Hematopoietic multipotent progenitor cell (in vitro differentiated cells): ENCODE measurements at places on chromosomes 1 and 21. TPM values are rescaled to one million over a fixed set of nuclear protein-coding genes. Genes with fewer than 3 reads are reported as not detected.

GRCh38 chr1:231684356-231685244 is 58.0 kb downstream of the DISC1 start:
- DNase-seq, result no peak

CPLANE2 gene
- total RNA-seq, result 20.7 TPM

- DNase-seq, result no peak
These were observed 184.7 kb upstream of the SGIP1 start for GRCh38 chr1:66349242-66349641.

SYDE2 gene
- total RNA-seq, result 3.2 TPM

DNA sequence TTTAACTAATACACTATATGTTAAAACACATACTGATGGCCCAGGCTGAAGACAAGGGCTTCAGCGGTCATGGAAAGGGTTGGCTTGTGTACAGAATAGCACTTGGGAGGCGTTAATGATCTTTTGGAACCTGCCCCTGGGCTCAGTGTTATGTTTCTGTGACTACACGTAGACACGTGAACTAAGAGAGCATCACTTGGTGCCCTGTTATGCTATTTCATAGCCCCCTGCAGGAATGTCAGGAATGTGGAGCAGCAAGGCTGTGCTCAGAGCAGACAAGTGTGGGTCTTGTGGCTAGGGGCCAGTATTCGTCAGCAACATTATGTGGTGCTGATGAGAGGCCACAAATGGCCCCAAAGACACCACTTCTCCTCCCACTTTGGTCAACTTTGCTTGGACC is 132.4 kb downstream of the MAP3K21 start:
- no peak for DNase-seq

- no peak for DNase-seq
These were observed 51.2 kb upstream of the CCDC190 start for GRCh38 chr1:162912061-162912667.

DNA sequence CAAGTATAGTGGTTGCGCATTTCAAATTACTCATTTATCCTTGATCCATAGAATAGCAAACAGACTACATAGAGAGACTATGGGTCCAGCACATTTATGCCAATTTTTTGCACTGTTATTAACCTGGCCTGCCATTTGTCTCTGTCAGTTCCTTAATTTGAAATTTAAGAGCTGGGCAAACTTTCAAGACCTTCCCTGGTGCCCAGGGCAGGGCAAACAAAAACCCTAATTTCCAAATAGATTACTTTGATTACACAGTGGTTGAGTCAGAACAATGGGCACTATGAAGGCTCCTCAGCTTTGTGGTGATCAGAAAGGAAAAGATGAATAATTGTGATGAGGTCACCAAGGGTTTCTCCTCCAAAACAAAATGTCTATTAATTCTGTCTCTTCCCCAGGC is 80.6 kb downstream of the TNFSF18 start:
- no peak for DNase-seq

C1orf116 gene
- total RNA-seq, result under 0.01 TPM

DNA sequence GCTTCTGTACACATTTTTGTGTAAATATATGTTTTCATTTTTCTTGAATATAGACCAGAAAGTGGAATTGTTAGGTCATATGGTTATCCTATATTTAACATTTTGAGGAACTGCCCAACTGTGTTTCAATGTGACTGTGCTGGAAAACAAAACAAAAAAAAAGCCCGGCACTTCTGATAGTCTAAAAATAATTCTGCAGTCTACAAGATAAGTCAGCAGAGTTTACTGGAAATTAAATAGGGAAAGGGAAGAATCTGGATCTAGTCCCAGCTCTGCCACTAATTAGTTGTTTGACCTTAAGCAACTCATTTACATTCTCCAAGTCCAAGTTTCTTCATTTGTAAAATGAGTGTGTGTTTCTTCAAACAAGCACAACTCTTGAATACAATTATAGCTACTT is 869.1 kb upstream of the B3GALT2 start:
- no peak for DNase-seq

- no peak for DNase-seq
These were observed 3.5 kb downstream of the TGFB2 start for GRCh38 chr1:218348628-218349071.

- DNase-seq, result no peak
These were observed 59.8 kb downstream of the ITPKB start for GRCh38 chr1:226679262-226679661.

GRCh38 chr1:203797216-203797615 is 1.8 kb downstream of the ZBED6 start:
- no peak for DNase-seq

GOLT1A gene
- total RNA-seq, result 0.54 TPM

USP16 gene
- total RNA-seq, result 6.7 TPM

DNA sequence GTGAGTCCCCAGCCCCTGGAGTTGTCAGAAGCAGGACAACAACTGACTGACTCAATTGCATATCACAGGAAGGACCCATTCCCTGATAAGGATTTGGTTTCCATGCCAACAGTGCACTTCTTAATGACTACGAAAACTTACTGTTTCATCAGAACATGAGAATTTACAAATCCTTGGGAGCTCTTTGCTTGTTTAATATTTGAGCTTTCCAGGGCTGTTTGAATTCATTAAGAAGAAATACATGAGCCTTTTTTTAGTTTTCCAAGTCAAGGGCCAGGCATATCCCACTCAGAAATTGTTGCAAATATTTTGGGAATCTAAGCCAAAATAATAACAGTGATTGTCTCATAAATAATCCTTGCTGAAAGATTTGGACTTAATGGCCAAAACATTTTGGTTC is 27.2 kb upstream of the COL24A1 start:
- DNase-seq, result no peak

OR2G6 gene
- total RNA-seq, result not detected

TEX38 gene
- not detected for total RNA-seq

GRCh38 chr1:10283318-10283984 is 73.1 kb downstream of the KIF1B start:
- DNase-seq, result no peak

DNA sequence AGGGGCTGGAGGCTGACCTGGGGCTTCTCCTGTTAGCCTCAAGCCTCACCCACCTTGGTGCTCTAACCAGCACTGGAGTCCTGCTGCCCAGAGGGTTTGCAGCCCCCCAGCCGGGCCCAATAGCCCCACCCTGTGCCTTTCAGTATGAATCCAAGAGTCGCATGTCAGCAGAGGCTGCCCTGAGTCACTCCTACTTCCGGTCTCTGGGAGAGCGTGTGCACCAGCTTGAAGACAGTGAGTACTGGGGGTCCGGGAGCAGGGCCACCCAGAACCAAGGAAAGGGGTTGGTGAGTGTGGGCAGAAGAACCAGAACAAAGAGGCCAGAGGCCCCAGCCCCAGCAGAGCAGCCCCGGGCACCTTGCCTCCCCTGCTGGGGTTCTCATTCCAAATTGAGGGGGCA is 25.6 kb downstream of the CDK18 start:
- DNase-seq, result no peak

SDHC gene
- total RNA-seq, result 32.6 TPM

LCE1F gene
- total RNA-seq, result not detected

- no peak for DNase-seq
These were observed 2.2 kb downstream of the LMO4 start for GRCh38 chr1:87330885-87331364.

GRCh38 chr1:56975446-56975845 is 9.6 kb upstream of the C8B start:
- DNase-seq, result no peak

DNA sequence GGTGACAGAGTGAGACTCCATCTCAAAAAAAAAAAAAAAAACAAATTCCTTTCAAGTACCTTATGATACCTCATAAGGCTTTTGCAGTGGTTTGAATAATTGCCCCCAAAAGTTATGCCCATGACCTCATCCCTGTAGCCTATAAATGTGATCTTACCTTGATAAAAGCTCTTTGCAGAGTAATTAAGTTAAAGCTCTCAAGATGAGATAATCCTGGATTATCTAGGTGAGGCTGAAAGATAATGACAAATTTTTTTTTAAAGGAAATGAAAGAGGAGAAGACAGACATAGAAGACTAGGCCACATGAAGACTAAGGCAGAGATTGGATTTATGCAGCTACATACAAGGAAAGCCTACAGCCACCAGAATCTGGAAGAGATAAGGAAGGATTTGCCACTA is 20.7 kb upstream of the EDEM3 start:
- no peak for DNase-seq

NBPF10 gene
- 1.6 TPM for total RNA-seq

GRCh38 chr1:180923887-180924286 is 11.2 kb downstream of the KIAA1614 start:
- DNase-seq, result no peak
